ENCODE measurements at places on chromosomes 1 and 21. TPM values are rescaled to one million over a fixed set of nuclear protein-coding genes. Genes with fewer than 3 reads are reported as not detected.

THEMIS2 gene
- 8.9 TPM for total RNA-seq

CFHR3 gene
- total RNA-seq = not detected

PGLYRP4 gene
- not detected for total RNA-seq

FMN2 gene
- 21.0 TPM for total RNA-seq

HSD3B2 gene
- not detected for total RNA-seq

PWP2 gene
- total RNA-seq = 6.1 TPM

PRELP gene
- 10.8 TPM for total RNA-seq

AK5 gene
- 37.0 TPM for total RNA-seq
